Kidney epithelial cell (primary cell): ENCODE measurements at places on chromosomes 4 and X.

DNA sequence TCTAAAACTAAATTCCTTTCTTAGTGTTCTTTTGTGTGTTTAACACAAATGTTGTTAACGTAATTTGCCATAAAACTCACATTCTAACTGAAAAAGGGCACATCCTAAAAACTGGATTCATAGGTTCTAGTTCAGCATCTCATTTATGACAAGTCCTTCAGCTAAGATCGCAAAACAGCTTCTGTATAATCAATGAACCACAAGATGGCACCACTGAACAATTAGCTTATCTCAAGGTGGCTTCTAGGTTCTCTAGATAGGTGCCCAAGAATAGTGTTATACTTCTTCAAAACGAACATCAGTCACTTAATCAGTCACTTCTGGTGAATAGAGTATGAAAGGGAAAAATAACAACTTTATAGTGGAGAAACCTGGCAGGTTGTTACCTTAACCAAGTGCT is 54.3 kb downstream of the NRK start:
- no peak for DNase-seq

- no peak for DNase-seq
These were observed 172.9 kb downstream of the PRDM5 start for GRCh38 chr4:120749445-120750151.

DNA sequence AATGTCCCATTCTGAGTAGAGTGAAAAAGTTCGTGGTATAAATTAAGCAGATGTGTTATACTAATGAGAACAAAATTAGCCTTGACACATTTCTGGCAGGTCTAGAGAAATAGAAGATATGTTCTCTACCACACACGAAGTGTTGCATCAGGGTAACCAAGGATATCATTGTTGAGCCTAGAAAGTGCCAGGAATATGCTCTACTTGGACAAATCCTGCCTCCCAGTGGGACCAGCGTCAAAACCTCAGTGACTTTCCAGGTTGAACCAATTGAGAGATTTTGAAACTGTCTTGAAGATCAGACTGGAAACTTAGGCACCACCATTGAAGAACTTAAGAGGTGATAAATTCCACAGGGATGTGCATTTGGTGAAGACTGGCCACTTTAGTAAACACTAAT is 115.9 kb downstream of the HPGD start:
- no peak for DNase-seq

GRCh38 chr4:48683784-48684666 is 96.1 kb downstream of the FRYL start:
- no peak for DNase-seq
